Activated CD8-positive, alpha-beta memory T cell treated with anti-CD3 and anti-CD28 coated beads for 1 hour (primary cell): ENCODE measurements at places on chromosomes 5 and 9.

GRCh38 chr9:109001275-109001676 lies 12.0 kb downstream of the CTNNAL1 start:
- no peak for DNase-seq

- DNase-seq, result no peak
Measured at GRCh38 chr5:143932584-143932983, 120.6 kb downstream of the HMHB1 start.

DNA sequence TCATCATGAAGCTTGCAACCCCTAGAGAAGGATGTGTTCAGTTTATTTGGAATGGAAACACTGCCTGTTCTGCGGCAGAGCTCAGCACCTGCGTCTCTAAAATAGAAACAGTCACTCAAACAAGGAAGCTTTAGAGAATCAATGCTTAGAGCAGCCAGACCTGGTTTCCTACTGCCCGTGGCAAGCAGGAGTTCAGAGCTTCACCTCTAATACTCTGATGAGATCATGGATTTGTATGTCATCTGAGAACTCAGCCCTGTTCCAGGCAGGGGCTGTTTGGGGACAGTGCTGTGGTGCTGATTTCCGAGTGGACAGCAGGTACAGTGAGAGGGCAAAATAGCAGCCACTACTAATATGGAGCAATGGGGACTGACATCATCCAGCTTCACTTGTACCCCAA lies 236.0 kb upstream of the IRX1 start:
- no peak for DNase-seq

- DNase-seq, result no peak
Measured at GRCh38 chr9:128163523-128164306, 3.6 kb downstream of the BBLN start.

DNA sequence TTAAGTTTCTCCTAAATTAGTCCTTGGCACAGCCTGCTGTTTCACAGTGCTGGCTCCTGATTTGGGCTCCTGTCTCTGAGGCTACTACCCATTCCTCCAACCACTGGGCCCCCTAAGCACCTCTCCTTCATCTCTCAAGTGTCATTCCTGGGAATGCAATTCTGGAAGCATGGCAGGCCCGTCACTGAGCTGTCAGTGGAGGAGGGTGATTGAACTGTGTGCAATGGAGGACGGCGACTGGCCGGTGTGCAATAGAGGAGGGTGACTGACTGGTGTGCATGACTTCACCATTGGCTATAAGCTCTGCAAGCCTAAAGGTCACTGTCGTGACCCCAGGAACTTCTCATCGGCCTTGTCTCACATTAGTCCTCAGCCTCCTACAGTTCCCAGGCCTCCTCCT lies 12.4 kb upstream of the IL17B start:
- no peak for DNase-seq

- no peak for DNase-seq
Measured at GRCh38 chr5:124842725-124843595, 96.5 kb upstream of the ZNF608 start.

DNA sequence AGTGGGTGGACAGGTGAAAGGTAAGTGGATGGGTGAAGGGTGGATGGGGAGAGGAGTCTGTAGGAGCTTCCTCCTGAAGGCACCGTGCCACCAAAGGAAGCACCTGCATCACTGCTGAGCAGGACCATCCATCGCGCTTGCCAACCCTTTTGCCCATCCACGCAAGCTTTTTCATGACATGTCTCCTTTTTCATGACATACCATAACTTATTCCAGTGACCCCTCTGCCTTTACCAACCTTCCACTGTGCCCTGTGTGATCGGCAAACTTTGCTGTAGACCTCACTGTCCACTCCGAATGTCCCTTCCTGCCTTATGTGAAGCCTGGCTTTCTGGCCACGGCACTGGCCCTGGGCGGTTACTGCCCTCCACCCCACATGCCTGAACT lies 13.4 kb downstream of the FLT4 start:
- DNase-seq, result no peak

DNA sequence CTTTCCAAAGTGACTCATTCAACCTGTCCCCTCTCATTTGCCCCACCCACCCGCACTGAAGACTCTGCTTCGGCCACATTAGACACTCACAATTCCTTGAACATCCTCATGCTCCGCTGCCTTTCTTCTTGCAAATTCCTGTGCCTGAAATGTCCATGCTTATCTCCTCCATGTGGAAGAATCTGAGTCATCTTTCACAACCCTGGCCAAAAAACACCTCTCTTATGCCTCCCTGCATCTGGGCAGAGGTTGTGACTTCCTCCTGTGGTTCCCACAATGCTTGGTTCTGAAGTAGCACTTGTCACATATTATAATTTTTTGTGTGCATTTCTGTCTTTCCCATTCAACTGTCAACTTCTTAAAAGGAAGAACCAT lies 238.6 kb downstream of the ENC1 start:
- DNase-seq, result no peak
